EL (cell line): ENCODE measurements at places on chromosomes 2 and 18.

- DNase-seq = peak; percentile 90
Observed at GRCh38 chr2:18910843-18911242, 321.5 kb upstream of the NT5C1B start.

DNA sequence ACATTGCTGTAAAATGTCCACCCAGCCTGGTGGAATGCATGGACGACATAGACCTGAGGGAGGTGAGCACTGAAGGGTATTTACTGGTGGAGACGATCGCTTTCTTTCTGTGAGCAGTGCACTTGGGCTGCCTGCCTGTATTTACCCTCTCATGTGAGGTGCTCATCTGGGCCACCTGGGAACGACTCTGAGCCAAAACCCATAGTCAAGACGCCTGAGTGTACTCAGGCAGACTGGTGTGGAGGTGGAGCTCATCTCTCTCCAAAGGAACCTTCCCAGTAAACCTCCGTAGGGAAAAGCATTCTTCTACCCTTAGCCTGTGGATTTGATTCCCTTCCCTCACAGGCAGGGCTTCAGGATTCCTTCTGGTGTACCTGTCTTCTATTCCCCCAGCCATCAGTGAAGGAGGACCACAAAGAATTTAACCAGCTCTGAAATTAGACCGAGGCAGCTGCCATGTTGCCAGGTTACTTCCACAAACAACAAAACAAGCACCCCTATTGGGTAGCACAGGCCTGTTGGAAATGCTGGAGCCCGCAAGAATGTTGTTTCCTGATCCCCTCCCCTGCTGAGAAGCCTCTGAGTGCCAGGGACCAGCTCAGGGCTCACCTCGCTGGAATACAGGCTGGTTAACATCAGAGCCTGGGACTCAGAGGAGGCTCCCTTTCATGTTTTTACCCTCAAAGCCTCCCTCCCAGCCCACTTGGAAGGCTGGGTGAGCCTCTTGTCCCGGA is 47.5 kb upstream of the TXNDC2 start:
- DNase-seq = no peak

GRCh38 chr18:75257605-75258004 is 47.0 kb downstream of the TSHZ1 start:
- DNase-seq = no peak

- peak; percentile 32 for DNase-seq
Observed at GRCh38 chr2:27408601-27409320, 630 bp downstream of the PPM1G start.

DNA sequence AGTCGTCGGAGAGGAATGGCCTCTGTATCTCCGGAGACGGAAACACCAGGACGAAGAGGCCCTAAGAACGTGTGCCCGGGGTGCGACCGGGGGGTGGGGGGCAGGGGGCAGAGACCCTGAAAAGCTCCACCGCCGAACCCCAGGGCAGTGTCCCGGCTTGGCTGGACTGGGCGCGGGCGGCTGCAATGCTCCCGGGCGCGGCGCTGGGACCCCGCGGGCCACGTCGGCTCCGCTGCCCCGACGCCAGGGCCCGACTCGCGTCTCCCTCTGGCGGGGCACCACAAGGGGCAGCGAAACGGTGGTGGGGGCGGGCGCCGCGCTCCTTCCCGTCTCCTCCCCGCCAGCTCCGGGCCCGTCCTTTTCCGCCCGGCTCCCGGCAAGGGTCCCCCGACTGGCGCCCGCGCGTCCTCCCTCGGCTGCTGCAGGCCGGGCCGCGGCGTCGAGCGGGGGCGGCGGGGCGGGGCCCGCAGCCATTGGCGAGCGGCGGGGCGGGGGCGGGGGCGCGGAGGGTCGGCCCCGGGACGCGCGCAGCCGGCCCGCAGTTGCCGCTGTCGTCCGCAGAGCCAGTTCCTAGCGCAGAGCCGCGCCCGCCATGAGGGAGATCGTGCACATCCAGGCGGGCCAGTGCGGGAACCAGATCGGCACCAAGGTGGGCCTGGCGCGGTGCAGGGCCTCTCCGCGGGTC is at the start of gene TUBB6:
TSS of gene TUBB6 (plus strand) at position 541 of the 685 bp plus-strand sequence. CDS start at position 593, 52 bp downstream.
- peak; percentile 89 for DNase-seq

DNA sequence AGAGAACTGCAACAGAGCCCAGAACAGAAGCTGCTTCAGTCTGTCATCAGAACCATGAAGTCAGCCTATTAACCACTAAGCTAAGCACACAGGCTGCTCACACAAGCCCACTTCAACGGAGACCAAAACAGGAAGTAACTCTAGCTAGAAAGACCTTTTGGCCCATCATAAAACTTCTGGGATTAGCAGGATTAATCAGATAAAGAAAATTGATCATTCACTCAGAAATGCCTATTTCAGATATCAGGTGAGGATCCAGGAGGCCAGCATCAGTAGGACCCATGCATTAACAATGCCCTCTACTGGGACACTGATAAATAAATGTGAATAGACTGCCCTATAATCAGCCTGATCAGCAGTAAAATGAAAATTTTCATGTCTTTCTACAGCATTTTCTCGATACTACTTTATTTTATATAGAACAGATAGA is 101.4 kb downstream of the WDPCP start:
- no peak for DNase-seq

GRCh38 chr2:104850361-104851290 is 3.3 kb upstream of the POU3F3 start:
- DNase-seq = no peak

- DNase-seq = no peak
Observed at GRCh38 chr2:217530392-217531090, 472.3 kb downstream of the TNS1 start.

DNA sequence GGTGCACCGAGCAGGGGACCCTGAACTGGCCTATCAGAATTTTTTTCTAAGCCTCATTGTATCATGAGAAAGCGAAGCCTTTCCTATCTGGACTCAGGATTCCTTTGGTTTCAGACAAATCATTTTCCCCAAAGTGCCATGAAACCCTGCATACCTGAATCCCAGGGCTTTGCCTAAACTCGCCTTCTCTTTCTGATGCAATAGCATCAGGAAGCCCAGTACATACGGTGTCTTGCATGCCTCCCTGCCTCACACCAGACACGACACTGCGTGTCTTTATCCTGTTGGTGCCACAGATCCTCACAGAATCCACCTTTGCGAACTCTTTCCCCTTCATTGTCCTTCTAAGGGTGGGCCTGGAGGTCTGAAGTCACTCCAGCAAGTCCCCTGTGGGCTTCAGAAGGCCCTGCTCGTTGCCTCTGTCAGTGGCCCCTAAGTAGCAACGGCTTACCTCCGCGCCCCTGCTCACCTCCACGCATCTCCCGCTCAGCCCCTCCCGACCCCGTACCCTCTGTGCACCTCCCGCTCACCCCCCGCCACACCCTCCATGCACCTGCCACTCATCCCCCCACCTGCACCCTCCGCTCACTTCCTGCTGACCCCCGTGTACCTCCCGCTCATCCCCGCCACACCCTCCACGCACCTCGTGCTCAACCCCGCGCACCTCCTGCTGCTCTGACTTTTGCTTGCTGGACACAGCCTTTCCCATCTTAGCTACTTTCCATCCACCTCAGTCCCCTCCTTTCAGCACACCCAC is 83.4 kb downstream of the TPGS2 start:
- no peak for DNase-seq

GRCh38 chr2:88844960-88845359 is 153.5 kb downstream of the RPIA start:
- DNase-seq = no peak

- no peak for DNase-seq
Observed at GRCh38 chr2:216735086-216735485, 39.7 kb upstream of the IGFBP5 start.

DNA sequence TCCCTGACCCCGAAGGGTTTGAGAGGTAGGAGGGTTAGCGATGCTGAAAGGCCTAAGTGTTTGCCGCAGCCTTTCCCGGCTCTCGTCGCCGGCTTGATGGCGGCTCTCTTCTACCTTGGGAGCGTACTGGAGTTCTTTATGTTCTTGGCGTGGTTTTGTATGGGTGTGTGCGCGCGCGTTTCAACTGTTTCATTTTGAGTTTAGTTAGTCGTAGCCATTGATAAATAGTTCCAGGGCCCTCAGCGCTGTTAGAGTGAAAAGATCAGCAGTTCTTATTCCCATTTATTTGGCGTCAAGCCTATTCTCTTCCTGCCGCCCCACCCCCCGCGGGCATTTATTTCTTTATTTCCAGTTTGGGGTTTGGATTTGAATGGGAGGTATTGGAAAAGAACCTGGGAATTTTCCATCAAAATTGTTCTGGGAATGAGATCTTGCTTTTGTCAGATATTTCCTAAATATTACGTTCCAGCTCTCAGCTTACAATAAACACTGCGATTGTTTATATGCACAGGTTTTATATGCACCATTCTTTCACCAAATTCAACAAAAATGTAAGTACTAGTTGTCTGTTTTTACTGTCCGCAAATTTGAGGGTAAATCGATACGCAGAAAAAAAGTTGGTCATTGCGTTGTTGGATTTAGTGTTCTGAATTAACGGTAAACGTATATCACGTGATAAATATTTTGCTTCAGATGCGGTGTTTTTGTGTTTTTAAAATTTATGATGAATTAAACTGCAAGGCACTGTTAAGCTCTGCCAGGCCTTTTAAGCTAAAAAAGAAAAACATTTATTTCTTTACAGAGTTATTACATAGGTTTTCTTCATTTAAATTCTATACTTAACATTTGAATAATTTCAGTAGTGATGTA is 954 bp downstream of the CCNT2 start:
- peak; percentile 38 for DNase-seq

GRCh38 chr2:95381212-95382191 is 21.0 kb upstream of the FAHD2A start:
- no peak for DNase-seq

GRCh38 chr2:210086292-210086691 is 83.9 kb downstream of the RPE start:
- no peak for DNase-seq

DNA sequence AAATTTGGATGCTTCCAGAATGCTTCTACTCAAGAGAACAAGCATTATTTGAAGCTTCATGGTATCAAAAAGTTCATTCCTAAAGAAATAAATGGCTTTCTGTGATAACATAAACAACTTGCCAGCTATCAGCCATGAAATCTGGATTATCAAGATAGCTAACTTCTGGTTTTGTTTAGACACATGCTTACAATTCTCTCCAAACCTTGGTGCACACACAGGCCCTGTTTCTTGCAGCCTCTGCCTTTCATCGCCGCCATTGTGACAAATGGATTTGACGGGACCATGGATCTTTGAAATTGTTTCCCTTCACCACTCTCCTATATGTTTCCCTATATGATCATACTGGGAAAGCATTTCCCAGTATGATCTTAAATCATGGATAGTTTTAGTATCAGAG is 47.9 kb upstream of the CABLES1 start:
- DNase-seq = no peak

DNA sequence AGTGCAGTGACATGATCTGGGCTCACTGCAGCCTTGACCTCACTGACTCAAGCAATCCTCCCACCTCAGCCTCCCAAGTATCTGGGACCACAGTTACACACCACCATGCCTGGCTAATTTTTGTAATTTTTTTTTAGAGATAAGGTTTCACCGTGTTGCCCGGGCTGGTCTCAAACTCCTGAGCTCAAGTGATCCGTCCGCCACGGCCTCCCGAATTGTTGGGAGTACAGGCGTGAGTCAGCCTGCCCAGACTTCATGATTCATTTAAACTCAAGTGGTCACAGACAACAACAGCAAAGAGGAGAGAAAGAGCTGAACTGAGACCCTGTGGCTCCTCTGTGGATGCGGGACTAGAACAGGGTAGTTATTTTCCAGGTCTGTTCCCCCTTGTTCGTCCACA is 83.0 kb downstream of the TSHZ1 start:
- peak; percentile 8 for DNase-seq

DNA sequence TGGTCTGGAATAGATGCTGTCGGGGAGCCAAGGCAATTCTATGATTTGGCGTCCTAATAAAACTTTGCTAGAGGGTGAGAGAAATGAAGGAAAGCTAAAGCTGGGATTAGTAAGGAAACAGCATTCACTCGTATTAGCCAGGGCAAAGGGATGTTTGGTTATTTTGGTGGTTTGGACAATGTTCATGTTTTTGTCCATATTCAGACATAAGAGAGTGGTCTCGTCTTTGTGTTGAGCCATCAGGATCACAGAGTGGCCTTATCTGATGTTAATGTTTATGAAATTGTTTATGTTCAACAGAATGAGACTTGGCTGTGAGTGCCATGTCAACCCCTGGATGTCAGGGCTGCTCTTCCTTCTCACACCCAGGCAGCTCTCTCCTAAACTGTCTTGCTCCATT is 58.9 kb upstream of the EPC2 start:
- no peak for DNase-seq

GRCh38 chr2:53422979-53423378 is 344.6 kb upstream of the CHAC2 start:
- DNase-seq = peak; percentile 57

- peak; percentile 57 for DNase-seq
Observed at GRCh38 chr2:224887141-224887540, 155.1 kb downstream of the DOCK10 start.

DNA sequence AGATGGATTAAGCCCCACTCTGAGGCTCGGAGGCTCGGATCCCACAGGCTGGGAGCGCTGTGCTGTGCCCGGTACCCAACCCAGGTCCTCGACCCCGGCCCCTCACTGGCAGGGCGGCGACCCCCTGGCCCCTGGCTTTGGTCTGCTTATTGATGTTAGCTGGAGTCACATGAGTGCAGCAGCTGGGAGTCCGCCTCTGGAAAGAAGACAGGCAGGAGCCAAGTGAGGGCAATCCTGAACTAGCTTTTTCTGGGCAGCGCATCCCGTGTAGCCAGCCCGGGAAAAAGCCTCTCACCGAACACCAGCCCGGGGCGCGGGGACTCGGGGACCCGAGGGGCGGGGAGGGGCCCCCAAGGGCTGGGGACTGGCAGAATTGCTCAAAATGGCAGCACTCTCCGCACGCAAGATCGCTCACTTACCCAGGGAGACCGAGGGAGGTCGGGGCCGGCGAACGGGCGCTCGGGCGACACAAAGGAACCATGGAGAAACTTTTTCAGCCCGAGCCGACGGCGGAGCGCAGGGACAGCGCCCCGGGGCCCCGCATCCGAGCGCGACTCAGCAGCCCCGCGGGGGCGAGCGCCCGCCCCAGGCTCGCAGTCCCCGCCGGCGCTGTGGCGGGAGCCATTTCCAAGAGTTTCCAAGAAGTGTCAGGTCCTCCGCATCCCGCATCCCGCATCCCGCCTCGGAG is 567 bp downstream of the TMEM200C start:
- no peak for DNase-seq

- DNase-seq = no peak
Observed at GRCh38 chr2:172607379-172607928, 51.6 kb downstream of the PDK1 start.

GRCh38 chr18:50694147-50694546 is 125.7 kb downstream of the MRO start:
- no peak for DNase-seq

GRCh38 chr2:74006459-74006858 is 21.7 kb downstream of the TET3 start:
- DNase-seq = no peak

- peak; percentile 29 for DNase-seq
Observed at GRCh38 chr2:64888591-64889309, 100.4 kb upstream of the SLC1A4 start.

GRCh38 chr18:76823587-76824011 is 1.2 kb downstream of the ZNF236 start:
- DNase-seq = no peak

DNA sequence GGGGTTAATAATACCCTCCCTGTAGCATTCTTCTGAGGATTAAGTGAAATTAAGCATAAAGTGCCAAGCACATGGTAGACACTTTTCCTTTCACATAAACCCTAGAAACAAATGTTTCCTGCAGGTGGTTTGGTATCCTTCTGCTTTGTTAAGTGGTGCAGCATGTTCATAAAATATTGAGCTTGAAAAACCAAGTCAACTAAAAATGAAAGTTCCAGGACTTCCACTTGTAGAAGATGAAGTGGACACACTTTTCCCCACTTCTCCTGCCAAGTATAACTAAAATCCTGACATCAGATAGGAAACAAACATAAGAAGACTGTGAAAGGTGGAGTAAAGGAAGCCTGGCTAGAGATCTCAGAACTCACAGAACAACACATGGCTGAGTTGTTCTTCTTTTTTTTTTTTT is 90.5 kb downstream of the COLEC12 start:
- no peak for DNase-seq
